ENCODE measurements at places on chromosomes 2 and 18. TPM values are rescaled to one million over a fixed set of nuclear protein-coding genes. Genes with fewer than 3 reads are reported as not detected.

The TGFA gene
- 1.9 TPM for polyA plus RNA-seq

DNA sequence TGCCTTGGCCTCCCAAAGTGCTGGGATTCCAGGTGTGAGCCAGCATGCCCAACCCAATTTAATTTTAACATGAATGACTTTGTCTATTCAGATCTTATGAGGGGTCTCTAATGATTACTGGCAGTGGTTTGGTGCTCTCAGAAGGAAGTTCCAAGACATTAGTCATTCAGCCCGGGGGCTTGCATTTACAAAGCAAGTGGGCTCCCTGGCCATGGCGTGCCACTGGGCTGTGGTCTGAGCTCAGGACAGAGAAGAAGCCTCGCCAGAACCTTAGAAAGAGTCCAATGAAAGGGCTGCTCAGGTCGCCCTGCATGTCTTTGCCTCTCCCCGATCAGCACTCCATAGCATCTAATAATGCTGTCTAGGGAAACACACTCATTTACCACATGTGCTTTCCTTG lies 182.6 kb upstream of the CHAC2 start:
- DNase-seq, result no peak

The LIPG gene
- 48.9 TPM for polyA plus RNA-seq

- no peak for DNase-seq
Measured at GRCh38 chr2:138536302-138536701, 34.7 kb downstream of the SPOPL start.

The B3GNT7 gene
- 0.96 TPM for polyA plus RNA-seq

GRCh38 chr2:222892321-222892720 lies 31.5 kb downstream of the ACSL3 start:
- no peak for DNase-seq

The PPP1R1C gene
- 21.7 TPM for polyA plus RNA-seq

DNA sequence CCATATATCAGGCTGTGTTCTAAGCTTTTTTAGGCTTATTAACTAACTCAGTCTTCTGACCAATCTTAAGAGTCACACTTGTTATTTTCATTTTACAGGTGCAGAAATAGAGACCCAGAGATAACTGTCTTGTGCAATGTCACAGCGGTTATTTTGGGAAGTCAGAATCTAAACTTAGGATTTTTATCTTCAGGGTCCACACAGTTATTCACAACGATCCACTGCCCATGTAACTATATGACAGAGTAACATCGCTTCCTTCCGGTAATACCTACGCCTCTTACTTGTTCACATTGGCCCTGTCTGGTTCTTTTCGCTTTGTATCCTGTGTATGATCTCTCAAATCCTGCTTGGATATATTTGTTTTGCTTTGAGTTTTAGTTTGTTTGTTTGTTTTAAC lies 631.7 kb downstream of the LRP1B start:
- DNase-seq, result no peak

GRCh38 chr2:17752892-17753802 lies 463 bp downstream of the SMC6 start:
- peak; percentile 72 for DNase-seq

All from liver (tissue), 10 donors.